Pancreas (tissue), 10 donors: ENCODE measurements at places on chromosomes 2 and 18. TPM values are rescaled to one million over a fixed set of nuclear protein-coding genes. Genes with fewer than 3 reads are reported as not detected.

DNA sequence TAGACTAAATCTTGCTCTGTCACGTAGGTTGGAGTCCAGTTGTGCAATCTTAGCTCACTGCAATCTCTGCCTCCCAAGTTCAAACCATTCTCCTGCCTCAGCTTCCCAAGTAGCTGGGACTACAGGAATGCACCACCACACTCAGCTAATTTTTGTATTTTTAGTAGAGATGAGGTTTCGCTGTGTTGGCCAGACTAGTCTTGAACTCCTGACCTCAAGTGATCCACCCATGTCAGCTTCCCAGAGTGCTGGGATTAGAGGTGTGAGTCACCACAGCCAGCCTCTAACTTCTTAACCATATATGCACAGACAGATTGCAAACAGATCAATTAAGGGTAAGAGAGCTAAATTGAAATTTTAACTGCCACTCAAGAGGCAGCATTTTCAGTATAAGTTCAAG, 22.1 kb upstream of the CNGA3 start:
- no peaks in the 10 kb centered on the region for H3K36me3 ChIP-seq
- DNase-seq = no peak
- H3K27ac ChIP-seq = no peak overlapping the region
- H3K4me3 ChIP-seq = no peak overlapping the region
- no peaks in the 10 kb centered on the region for H3K4me1 ChIP-seq

DNA sequence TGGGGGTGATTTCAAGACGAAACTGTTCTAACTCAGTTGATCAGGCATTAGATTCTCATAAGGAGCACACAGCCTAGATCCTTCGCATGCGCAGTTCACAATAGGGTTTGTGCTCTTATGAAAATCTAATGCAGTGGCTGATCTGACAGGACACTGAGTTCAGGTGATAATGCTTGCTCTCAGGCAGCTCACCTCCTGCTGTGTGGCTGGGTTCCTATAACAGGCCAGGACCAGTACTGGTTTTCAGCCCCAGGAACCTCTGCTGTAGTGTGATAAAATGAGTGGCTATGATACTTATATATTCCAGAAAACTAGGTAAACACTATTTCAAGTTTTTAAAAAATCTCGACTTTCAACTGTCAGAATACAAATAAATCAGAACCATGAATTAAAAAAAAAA, 271.4 kb downstream of the GALNT13 start:
- H3K4me3 ChIP-seq = no peak overlapping the region
- no peaks in the 10 kb centered on the region for H3K27me3 ChIP-seq
- no peaks in the 10 kb centered on the region for H3K4me1 ChIP-seq

- H3K36me3 ChIP-seq = no peaks in the 10 kb centered on the region
- H3K4me3 ChIP-seq = no peak overlapping the region
- no peak for DNase-seq
- no peaks in the 10 kb centered on the region for H3K4me1 ChIP-seq
- no peaks in the 10 kb centered on the region for H3K27me3 ChIP-seq
These were observed 63.3 kb downstream of the COL3A1 start for GRCh38 chr2:189037518-189037917.

The MYL1 gene
- 1.2 TPM for polyA plus RNA-seq

DNA sequence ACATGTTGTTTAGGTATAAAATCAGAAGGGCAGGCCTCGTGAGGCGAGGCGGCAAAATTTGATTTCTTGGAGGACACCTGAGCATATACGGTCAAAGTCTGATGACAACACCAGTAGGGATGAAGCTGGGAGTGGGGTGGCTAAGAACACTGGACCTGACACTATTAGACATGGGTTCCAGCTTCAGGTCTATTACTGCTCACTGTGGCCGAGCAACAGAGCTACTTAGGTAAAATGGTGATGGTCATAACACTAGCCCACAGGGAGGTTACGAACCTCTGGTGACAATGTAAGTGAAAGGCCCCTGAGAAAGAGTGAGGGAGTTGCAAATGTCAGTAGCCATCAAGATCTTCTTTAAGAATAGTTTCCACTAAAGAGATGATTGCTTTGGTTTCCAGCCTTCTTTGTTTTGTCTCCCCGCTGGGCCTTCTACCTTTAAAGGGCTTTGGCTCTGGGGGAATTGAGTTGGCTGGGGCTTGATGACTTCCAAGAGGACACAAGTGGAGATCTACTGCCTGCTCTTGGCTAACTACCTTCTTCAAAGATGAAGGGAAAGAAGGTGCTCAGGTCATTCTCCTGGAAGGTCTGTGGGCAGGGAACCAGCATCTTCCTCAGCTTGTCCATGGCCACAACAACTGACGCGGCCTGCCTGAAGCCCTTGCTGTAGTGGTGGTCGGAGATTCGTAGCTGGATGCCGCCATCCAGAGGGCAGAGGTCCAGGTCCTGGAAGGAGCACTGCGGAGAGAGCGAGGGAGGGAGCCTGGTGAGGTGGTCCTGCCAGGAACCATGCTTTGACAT, 3.5 kb downstream of the IL1B start:
- peaks cover 22% of the 10 kb centered on the region for H3K4me1 ChIP-seq
- no peaks in the 10 kb centered on the region for H3K27me3 ChIP-seq

The KANSL1L gene
- polyA plus RNA-seq = 9.1 TPM

DNA sequence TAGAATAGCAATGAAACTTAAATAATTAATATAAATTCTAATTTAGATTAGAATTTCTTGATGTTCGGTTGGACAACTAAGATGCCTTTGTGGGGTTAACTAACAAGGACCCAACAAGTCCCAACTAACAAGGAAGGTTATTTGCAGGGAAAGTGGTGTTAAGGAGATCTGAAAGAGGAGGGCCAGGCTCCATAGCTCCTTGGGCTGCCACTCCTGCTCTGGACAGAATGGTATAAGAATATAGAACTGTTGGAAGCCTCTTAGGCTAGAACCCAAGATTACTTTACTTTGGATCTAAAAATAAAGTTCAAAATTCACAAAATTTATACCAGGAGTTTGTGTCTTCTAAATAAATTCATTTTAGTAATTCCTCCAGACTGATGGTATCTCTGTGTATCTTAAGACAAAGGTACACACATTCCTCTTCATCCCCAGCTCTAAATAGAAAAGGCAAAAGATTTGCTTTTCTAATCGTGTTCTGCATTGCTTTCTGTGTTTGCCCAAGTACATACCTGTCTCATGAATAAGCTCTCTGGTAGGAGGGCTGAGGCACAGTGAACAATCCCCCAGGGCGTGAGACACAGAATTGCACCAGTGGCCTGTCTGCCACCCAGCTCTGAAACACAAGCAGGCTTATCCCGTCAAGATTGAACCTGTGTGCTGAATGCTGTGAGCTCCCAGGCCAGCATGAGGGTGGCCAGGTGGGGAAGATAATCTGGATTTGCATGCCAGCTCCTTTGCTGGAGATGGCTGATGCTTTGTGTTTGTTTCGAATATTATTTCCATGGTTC, 176.0 kb downstream of the ACKR3 start:
- no peaks in the 10 kb centered on the region for H3K36me3 ChIP-seq
- DNase-seq = no peak
- H3K4me3 ChIP-seq = no peak overlapping the region
- peaks cover 2% of the 10 kb centered on the region for H3K4me1 ChIP-seq

The CFAP210 gene
- 0.15 TPM for polyA plus RNA-seq

The KCNIP3 gene
- 4.5 TPM for polyA plus RNA-seq

The FBXO36 gene
- 0.84 TPM for polyA plus RNA-seq
